ENCODE measurements at places on chromosomes 7 and 10. TPM values are rescaled to one million over a fixed set of nuclear protein-coding genes. Genes with fewer than 3 reads are reported as not detected.

The DENND2A gene
- total RNA-seq = 54.6 TPM

The ZNF736 gene
- total RNA-seq = 66.8 TPM

The AZGP1 gene
- 15.0 TPM for total RNA-seq

The ASIC3 gene
- total RNA-seq = 4.4 TPM

Data from camera-type eye (tissue), 1 donor.